CD4-positive, alpha-beta T cell treated with Interferon alpha-2 for 1 hour (primary cell): ENCODE measurements at places on chromosomes 7 and 10.
A peak's percentile ranks its signal among the peaks of the same experiment; 100 is the strongest.

DNA sequence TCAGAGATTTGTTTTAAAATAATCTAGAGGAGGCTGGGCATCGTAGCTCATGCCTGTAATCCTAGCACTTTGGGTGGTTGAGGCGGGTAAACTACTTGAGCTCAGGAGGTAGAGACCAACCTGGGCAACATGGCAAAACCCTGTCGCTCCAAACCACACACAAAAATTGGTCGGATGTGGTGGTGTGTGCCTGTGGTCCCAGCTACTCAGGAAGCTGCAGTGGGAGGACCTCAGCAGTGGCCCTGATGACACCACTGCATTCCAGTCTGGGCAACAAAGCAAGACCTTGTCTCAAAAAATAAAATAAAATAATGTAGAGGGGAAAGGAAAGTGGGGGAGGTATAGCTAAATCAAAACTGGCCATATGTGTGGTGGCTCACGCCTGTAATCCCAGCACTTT, 13.9 kb upstream of the PPP3CB start:
- DNase-seq = no peak

DNA sequence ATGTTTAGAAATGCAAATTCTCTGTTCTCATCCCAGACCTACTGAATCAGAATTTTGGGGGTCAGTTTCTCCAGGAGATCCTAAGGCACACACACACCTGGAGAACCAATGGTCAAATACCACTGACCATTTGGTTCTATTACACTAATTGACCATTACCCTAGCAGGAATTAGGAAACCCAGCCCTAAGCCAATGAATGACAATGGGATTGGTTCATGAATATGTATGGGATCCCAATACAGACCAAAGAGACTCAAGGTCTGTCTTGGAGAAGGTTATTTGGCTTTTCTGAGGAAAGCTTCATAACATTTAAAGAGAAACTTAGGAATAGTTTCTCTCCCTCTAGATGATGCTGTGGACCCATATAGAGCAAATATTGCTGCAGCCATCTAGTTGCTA, 317.0 kb downstream of the BMPER start:
- DNase-seq = no peak

GRCh38 chr7:17340655-17341054, 42.2 kb downstream of the AHR start:
- no peak for DNase-seq

- no peak for DNase-seq
These were observed 12.7 kb downstream of the CHN2 start for GRCh38 chr7:29207162-29207801.

DNA sequence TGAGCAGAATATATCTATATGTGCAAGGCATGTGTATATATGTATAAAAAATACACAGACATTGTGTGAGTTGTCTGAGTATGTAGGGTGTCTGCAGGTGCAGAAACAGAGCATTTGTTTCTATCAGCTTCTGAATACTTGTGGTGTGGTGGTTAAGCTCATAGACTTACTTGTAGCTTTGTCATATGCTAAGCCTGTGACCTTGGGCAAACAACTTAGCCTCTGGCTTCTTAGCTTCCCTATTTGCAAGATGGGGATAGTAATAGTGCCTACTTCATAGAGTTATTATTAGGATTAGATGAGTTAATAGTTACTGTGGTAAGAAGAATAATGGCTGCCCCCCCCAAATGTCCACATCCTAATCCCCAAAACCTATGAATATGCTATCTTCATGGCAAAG, 28.2 kb upstream of the PAX2 start:
- DNase-seq = no peak

DNA sequence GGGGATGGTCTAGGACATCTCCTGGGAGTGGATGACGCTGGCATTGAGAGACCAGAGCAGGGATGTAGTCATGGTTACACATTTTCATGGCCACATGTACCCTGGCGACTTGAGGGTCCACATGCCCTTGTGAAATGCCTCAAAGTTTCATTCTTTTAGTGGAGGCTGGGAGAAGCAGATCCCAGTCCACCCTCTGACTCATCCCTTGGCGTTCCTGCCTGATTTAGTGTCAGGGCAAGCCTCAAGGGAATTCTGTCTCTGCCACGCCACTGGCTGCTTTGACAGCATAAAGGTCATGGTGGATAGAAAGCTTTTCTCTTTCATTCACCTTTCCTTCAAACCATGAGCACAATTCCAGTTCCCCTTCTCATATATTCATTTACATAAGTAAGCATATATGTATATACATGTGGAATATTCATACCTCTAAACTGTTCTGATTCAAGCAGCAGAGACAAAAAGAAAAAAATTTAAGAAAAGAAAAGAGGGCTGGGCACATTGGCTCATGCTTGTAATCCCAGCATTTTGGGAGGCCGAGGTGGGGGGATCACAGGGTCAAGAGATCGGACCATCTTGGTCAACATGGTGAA, 21.8 kb upstream of the KIF5B start:
- no peak for DNase-seq

DNA sequence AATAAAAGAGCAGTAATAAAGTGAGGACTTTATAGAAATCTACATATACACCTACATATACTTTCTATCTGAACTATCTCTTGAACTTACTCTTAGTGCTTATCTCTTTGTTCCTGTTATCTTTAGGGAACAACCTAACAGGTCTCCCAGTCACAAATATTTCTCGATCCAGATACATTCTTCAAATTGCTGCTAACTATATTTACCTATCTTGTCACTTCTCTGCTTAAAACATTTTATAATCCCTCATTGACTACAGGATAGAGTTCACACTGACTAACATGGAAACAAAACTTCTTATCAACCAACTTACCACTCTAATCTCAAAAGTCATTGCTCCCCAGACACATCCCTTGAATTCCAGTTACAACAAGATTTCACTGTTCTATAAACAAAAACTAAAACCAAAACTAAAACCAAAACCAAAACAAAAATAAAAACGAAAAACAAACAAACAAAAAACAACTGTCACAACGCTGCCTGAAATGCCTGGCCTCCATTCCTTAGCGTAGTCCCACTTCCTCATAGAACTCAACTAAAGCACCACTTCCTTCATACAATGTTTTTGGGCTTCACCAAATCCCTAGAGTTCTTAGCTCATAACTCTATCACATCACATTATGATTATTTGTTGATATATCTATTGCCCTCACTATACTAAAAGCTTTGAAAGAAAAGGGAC, 134.7 kb downstream of the SEMA3D start:
- no peak for DNase-seq

DNA sequence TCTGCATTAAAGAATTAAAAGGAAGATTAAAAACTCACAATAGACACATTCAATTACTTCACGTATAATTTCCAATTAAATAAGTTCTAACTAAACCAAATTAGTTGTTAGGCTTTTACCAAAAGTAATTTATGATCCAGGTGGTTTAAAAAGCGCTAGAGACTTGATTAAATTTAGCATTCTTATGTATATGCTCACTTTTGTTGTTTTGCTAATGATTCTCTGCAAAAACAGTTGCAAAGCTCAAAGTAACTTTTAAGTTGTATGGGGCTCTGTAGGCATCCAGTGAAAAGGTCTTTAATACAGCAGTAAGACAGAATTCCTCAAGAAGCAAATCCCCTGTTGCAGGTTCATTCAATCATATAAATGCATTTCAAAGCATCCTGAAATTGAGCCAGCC, 15.5 kb upstream of the PNPLA8 start:
- no peak for DNase-seq

GRCh38 chr7:132573251-132573955, 2.9 kb downstream of the PLXNA4 start:
- no peak for DNase-seq

DNA sequence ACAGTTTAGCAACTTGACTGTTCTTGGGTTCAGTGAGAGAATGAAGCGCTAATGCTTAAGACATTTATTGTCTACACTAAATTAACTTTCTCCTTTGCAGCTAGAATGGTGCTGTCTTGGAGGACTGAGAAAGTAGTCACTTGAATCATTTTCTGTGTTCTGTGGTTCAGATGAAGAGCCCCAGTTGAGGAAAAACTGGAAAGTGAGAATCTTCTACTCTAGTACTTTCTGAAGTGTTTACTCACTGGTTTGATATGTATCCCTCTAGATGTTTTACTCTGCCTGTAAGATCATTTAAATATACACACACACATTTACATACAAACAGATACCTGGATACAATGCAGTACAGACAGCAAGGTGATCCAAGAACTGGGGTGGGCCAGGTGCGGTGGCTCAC, 308.1 kb downstream of the CAMK1D start:
- DNase-seq = no peak

DNA sequence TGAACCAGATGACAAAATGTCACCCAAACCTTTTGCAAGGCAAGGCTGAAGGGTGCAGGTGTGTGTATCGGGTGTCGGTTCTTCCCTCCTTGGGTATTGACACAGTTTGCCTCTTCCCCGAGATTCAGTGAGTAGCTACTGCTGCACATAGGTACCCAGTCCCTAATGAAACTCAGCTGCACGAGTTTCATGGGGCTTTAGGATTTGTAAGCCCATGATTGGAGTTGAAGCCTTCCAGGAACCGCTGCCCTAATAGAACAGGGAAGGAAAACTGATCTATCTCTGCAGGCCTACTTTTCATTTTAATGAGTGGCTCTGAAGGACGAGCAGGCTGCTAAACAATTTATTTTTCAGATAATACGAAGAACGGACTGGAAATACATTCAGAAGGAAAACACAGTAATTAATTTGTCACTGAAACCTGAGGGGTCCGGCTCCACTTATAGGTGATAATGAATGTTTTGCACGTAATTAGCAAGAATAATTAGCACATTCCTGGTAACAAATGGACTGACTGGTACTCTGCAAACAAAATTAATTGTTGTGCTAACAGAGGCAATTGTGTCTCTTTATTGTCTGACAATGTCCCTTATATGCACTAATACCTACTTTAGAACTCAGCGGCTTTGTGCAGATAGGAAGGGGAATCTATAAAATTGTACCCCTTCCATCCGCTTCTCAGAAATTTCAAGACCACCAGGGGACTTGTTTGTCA, 49.6 kb upstream of the FZD8 start:
- no peak for DNase-seq

- no peak for DNase-seq
These were observed 25.7 kb upstream of the SEC61A2 start for GRCh38 chr10:12103802-12104201.

GRCh38 chr10:80204677-80205476, 460 bp downstream of the ANXA11 start:
- no peak for DNase-seq

DNA sequence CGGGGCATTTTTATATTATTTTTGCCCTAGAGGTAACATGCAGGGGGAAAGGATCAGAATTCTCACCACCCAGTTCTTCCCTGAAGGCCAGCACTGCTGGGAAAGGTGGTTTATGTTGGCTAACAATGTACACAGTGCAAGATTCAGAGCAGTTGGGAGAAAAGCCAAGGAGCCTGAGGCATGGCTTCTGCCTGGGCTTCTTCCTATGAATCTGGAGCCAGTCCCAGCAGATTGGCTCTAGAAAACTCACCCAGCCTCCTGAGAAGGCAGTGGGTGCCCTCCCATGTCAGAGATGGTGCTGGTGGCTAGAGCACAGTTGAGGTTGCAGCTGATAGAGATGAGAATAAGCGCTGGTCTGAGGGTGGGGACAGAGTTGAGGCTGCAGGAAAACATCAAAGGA, 44.7 kb upstream of the GPR26 start:
- no peak for DNase-seq

DNA sequence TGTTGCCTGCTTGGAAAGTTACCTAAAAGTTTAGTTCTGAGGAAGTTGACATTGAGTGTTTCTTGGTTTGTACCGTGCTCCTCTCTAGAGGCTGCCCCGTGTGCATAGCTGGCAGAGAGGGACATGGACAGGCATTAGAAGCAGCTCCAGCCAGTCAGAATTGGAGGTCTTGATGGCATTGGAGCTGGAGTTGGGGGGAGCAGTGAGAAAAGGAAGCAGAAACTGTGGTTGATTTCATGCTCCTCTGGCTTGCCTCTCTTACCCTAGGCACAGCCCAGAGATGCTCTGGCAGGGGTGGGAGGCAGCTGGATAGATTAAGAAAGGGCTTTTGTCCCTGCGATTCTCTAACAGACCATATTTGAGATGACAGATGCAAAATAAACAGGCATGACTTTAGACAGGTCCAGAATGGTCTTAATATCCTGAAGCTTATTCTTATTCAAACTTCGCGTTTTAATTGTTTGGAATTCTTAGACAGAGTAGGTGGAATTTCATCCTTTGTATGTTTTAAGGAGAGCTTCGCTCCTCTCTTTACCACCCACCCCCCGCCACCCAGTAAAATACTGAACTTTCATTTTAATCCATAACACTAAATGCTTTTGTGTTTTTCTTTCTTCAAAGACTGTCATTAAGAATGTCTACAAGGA, 73.5 kb upstream of the GLCCI1 start:
- no peak for DNase-seq

GRCh38 chr7:47254081-47254977, 327.6 kb downstream of the TNS3 start:
- peak; percentile 41 for DNase-seq

GRCh38 chr7:133770863-133771492, 356.2 kb upstream of the LRGUK start:
- no peak for DNase-seq

- DNase-seq = no peak
These were observed 41.7 kb downstream of the PPP1R3C start for GRCh38 chr10:91590904-91591796.

GRCh38 chr10:23474626-23475025, 35.8 kb downstream of the OTUD1 start:
- DNase-seq = no peak

GRCh38 chr10:74342991-74343390, 192.0 kb downstream of the ADK start:
- DNase-seq = no peak

DNA sequence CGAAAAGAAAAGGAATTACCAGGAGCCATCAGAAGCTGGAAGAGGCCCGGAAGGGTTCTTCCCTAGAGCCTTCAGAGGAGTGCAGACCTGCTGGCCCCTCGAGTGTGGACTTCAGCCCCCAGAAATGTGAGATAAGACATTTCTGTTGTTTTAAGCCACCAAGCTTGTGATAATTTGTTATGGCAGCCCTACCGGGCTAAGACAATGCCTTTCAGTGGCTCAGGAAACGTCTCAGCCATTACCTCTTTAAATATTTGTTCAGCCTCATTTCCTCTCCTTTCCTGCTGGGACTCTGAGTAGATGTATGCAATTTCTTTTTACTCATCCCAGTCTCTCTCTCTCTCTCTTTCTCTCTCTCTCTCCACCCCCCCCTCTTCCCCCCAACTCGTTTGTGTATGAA, 174.7 kb upstream of the GRB10 start:
- no peak for DNase-seq

DNA sequence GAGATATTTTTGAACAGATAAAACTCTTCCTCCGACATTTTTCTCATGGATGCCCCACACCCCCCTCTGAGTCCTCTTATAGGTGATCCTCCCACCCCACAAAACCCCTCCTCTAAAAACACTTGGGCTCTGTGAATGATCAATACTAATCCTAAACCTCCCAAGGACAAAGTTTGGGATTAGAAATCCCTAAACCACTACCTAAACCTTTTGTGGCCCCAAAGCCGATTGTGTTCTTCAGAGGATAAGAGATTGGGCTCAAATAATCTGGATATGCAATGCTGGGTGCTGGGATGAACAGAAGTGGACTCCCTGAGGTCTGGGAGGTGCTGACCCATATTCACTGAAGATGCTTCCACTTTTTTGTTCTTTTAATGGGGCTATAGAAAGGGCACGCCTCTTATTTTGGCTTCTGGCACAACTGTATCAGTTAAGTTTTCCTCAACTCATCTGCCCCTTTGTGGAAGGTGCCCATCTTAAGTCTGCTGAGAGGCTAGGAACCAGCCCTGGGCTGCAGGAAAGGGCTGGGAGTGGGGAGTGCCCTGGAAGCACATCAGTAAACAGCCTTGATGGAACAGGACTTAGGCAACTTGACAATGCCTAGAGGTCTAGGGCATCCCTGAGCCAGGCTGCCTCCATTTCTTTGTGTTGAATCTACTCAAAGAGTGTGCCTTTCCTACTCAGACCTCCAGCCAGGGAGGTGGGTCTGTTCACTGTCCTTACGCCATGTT, at the start of gene OPN1SW:
OPN1SW (minus strand) TSS at position 51 of the 731 bp plus-strand sequence; CDS start at position 38, 13 bp downstream.
- DNase-seq = no peak
